Fibroblast of pulmonary artery (primary cell): ENCODE measurements at places on chromosomes 2 and 18.
A peak's percentile ranks its signal among the peaks of the same experiment; 100 is the strongest.

DNA sequence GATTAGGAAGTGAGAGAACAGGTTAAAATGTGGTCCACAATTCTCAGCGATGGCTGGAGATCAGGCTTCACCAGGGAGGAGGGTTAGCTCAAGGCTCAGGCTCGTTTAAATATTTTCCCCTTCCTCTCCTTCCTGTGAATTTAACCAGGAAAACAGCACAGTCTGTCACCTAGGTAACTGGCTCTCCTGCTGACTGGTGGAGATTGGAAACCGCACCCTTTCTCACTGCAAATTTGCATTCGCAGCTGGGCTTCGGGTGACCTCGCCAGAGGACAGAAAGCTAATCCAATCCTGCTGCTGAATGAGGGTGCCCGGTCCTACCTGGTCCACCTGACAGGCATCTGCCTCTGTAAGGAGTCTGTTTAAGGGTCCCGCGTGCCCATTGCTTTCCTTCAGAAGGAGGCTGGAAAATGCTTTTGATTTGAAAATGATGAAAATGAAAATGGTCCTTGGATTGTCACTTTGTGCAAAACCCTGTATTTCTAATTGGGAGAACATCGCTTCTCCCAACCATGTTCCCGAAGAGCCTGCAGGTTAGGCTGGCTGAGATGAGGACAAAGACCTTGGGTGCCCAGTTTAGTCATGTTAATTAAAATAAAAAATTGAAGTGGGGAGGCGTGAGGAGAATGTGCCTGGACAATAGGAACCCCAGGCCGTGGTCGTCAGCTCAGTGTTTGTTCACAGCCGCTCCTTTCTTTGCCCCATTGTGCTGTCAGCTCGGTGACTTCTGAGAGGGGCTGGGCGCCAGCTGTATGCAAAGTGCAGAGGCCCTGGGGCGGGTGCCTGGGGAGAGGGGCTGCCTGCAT is 43.4 kb upstream of the MTCL1 start:
- peak; percentile 57 for DNase-seq

DNA sequence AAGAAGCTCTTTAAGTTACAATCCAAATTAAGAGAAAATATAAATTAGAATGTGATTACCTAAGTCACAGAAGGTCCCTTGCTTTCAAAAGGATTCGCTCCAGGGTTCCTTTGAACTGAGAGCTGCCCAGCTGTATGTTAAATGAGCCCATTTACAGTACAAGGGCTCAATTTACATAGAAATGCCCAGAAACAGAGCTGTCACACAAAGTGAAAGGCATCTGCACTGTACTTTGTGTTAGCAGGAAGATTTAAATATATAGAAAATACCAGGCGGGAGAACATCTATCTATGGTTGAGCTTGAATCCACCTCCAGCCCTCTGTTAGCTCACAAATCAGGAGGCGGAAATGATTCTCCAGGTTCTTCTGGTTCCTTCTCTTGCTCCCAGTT is 272.9 kb downstream of the PAX3 start:
- DNase-seq, result no peak

DNA sequence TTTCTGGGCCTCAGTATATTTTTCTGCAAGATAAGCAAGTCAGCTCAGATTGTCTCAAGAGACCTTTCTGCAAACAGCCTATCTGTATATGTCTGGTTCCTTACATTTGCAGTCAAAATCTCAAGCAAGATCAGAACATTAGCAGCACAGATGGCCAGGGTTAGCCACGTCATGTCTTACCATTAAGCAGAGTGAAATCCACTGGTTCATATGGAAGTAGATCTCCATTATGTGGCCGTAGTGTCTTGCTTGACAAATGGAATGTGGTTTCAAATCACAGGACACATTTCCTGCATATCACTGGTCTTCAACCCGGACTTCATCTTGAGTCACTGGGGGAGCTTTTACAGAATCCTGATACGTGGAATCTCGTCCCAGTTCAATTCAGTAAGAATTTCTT is 500.2 kb downstream of the FBXO15 start:
- DNase-seq, result peak; percentile 5

GRCh38 chr18:26471027-26471426 is 77.3 kb downstream of the KCTD1 start:
- peak; percentile 66 for DNase-seq

DNA sequence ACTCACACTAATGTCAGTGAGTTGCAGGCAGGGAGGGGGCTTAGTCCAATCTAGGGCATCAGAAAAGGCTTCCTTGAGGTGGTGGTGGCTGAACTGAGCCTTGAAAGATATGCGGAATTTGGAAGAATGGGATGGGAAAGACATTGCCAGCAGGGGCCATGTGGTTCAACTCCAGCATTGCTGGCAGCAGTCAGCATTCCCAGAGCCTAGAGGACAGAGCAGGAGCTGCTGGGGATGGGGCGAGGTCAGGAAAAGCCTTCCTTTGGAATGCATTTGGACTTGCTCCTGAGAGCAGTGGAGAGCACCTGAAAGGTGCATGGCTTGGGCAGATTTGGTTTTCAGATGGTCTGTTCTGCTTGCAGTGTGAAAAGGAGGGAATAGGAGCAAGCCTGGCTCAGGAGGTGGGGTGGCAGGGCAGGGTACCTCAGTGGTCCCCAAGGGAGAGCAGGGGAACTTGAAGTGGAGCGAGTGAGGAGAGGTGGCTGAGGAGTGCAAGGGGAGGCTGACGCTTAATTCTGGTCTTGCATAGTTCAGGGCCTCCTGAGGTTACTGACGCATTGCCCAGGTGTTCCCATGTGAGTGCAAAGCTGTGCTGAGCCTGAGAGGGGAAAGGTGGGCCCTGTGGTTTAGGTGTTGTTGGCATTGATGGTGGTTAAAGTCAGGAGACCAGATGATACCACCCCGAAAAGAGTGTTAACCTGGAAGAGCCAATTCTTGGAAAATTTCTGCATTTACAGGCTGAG is 112.1 kb upstream of the MGAT5 start:
- DNase-seq, result no peak

GRCh38 chr2:128436479-128437203 is 118.0 kb upstream of the HS6ST1 start:
- DNase-seq, result no peak

- peak; percentile 51 for DNase-seq
Observed at GRCh38 chr2:152336119-152336853, 1.3 kb downstream of the FMNL2 start.

DNA sequence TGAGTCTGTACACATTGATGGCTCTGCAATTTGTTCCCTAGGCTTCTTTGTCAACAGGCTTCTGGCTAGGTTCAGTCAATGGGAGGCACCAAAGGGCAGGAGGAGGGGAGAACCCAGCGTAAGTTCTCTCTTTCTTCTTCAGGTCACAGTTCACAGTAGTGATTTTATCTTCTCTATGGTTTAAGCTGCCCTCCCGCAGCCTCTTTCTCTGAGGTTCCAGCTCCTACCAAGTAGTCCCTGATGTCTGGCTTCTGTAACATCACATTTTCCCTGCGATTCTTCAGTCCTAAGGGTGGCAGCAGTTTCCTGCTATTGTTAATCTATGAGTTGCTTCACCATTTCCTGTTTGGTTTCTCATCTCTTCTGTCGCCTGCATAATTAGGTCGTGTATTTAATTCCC is 107.4 kb downstream of the CPO start:
- DNase-seq, result peak; percentile 68
